ENCODE measurements at places on chromosomes 7 and 10. TPM values are rescaled to one million over a fixed set of nuclear protein-coding genes. Genes with fewer than 3 reads are reported as not detected.

The TMEM225B gene
- 1.0 TPM for total RNA-seq

The KLF6 gene
- total RNA-seq = 114 TPM

The FOXI2 gene
- total RNA-seq = not detected

The NAT16 gene
- total RNA-seq = 0.06 TPM

The SRI gene
- 126 TPM for total RNA-seq

The CSTF2T gene
- 16.1 TPM for total RNA-seq

The CPA2 gene
- total RNA-seq = not detected
